ENCODE measurements at places on chromosomes 16 and 17.
A peak's percentile ranks its signal among the peaks of the same experiment; 100 is the strongest.

- no peak for DNase-seq
Measured at GRCh38 chr17:20952183-20952582, 90.6 kb downstream of the USP22 start.

GRCh38 chr16:9437115-9437514 lies 345.7 kb downstream of the HAPSTR1 start:
- no peak for DNase-seq

DNA sequence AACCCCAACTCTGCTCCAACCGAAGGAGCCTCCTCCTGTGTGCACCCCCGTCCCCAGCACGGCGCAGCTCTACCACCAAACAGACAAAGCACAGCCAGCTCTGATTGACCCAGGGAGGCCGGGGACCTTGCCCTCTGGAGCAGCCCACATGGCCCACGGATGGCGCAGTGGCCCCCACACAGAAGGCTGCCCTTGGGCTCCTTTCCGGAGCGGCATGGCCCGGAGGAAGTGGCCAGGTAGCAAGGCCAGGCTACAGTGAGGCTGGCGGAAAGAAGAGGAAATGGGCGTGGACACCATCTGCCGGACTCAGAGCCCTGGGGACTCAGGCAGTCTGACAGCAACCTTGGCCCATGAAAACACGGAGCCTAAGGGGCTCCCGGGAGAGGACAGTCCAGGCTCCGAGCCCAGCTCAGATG lies 19.9 kb upstream of the ZC3H18 start:
- DNase-seq, result no peak

GRCh38 chr16:8644211-8645140 lies 23.0 kb downstream of the METTL22 start:
- DNase-seq, result no peak

DNA sequence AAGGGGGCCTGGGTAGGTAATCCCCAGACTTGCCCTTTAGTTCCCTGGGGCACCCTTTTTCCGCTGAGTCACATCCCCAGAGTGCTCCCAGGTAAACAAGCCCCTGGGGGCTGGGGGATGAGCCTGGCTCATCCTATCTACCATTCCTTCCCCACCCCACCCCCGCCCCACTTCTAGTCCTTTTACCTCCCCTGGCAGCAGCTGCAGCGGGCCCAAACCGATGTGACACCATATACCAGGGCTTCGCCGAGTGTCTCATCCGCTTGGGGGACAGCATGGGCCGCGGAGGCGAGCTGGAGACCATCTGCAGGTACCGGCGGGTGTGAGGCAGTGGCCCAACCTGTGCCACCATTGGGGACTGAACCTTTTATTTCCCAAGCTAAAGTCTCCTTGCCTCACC lies 860 bp downstream of the NRN1L start:
- no peak for DNase-seq

GRCh38 chr16:66300037-66300436 lies 66.5 kb upstream of the CDH5 start:
- no peak for DNase-seq

- DNase-seq, result no peak
Measured at GRCh38 chr17:28372203-28372944, 880 bp downstream of the SARM1 start.

GRCh38 chr17:70691150-70691549 lies 521.8 kb downstream of the KCNJ2 start:
- DNase-seq, result no peak

DNA sequence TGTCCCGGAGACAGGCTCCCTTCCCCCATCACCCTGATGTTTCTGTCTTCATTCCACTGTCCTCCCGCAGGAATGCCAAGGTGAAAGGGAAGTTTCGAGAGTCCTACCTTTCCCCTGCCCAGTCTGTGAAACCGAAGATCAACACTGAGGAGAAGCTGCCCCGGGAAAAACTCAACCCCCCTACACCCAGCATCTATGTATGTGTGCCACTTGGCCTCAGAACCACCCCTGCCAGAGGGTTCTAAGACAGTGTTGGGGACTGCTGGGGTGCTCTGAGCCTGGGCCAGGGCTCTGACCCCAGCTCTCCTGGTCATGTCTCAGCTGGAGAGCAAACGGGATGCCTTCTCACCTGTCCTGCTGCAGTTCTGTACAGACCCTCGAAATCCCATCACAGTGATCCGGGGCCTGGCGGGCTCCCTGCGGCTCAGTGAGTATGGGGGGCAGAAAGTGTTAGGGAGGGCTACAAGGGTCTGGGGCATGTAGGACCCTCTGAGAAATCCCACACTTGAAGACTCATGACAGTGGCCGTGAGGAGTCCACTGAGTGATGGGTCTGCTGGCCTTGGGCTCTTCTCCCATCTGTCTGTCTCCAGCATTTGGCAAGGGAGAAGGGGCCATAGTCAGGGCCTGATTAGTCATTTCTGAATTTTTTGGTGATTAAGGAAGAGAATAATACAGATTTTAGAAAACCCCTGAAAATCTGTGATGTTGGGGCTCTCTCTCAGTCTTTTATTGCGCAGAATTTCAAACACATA lies 4.9 kb upstream of the TMEM88 start:
- no peak for DNase-seq

DNA sequence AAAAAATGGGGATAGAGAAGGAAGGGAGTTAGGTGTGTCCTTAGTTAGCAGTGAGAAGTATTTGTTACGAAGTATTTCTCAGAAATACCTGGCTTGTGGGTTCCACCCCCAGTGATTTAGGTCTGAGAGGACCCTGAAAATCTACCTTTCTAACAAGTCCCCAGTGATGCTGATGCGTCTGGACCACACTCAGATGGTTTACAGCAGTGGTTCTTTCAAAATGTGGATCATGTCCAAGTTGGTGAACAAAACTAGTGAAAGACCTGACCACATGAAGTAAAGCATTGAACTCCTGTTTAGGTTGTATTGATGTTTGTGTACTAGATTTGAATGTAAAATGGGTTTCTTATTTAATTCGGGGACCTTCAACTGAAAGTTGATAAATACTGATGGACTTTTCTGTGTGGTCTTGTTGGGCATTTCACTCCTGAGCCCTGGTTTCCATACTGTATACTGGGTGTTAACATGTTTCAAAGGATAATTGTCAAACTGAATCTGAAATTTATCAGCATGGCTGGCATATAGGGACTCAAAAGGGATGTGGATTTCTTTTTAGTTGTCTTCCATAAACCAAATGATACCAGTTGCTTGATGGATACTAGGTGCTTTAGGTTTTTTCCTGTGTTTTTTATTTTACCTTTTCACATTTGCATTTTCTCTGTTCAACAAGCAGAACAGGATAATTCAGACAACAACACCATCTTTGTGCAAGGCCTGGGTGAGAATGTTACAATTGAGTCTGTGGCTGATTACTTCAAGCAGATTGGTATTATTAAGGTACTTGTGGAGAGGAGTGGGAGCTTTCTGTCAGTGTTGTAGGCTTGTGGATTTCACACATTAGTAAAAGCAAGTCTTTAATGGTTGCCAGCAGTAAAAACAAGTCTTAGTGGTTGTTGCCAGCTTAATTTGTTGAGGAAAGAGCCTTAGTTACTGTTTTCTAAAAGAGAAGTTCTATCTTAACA lies 8.8 kb downstream of the FUS start:
- no peak for DNase-seq

GRCh38 chr16:79092846-79093245 lies 507.7 kb downstream of the MAF start:
- no peak for DNase-seq

DNA sequence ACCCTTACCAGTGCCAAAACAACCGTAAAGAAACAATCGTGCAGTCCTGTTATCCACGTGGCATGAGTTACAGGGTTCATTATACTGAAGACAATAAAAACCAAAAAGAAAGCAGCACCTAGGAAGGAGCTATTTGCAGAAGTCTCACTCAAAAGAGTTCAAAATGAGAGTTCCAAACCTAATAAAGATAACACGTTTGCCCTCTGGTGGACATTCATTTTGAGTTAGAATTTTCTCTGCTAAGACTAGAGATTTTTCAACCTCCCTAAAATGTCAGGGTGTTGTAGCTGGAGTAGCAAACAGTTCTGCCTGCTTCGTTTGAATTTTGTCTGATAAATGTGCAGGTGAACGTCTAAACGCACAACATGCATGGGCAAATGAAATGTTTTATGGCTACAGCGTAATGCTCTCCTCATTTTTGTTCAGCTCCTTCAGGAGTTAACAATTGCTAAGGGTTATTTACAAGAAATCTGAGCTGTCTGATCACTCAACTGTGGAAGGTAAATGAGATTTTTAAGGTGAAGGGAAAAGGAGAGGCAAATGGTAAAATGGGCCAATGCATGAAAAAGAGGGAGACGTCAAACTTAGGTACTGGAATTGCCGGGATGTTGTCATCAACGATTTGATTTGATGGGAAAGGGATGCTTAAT lies 1067.9 kb upstream of the EEF2KMT start:
- peak; percentile 1 for DNase-seq

GRCh38 chr16:35141303-35141702 lies 1681.9 kb downstream of the TP53TG3F start:
- no peak for DNase-seq

DNA sequence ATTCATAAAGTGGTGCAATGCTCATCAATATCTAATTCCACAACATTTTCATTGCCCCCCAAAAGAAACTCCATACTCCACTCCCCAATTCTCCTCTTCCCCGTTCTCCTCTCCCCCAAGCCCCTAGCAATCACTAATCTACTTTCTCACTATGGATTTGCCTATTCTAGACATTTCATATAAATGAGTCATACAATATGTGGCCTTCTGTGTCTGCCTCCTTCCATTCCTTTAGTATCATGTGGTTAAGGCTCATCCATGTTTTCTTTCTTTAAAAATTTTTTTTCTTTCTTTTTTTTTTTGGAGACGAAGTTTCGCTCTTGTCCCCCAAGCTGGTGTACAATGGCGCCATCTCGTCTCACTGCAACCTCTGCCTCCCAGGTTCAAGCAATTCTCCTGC lies 56.3 kb upstream of the HAS3 start:
- DNase-seq, result peak; percentile 45

DNA sequence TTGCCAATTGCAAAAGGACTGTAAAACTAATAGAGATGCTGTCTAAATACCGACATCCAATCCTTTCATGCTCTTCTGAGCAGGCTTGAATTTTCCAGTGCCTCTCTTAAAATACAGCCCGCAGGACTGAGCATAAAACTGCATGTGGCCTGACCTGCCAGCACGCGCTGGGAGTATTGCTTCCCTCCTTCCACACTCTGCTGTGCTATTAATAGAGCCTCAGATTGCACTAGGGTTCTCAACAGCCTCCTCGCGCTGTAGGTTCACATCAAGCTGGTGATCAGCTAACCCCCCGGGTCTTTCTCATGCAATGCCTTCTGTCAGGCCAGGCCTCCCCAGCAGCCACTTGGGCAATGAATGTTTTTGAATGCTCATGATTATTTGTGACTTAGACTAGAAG lies 14.2 kb upstream of the MSI2 start:
- no peak for DNase-seq

DNA sequence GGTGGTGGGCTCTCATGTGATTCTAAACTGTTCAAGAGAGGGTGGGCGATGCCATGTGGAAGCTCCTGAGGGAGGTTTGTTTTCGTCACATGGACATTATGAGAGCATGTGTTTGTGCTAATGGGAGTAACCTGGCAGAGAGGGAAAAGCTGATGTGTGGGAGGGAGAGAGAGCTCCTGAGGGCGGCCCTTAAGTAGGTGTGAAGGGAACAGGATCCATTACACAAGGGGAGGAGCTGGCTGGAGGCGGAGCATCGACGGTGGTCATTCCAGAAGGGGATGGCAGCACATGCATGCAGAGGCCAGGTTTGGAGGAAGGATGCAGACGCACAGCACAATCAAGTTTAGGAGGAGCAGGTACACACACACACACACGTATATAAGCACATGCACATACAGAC lies 197.5 kb downstream of the RPTOR start:
- no peak for DNase-seq

DNA sequence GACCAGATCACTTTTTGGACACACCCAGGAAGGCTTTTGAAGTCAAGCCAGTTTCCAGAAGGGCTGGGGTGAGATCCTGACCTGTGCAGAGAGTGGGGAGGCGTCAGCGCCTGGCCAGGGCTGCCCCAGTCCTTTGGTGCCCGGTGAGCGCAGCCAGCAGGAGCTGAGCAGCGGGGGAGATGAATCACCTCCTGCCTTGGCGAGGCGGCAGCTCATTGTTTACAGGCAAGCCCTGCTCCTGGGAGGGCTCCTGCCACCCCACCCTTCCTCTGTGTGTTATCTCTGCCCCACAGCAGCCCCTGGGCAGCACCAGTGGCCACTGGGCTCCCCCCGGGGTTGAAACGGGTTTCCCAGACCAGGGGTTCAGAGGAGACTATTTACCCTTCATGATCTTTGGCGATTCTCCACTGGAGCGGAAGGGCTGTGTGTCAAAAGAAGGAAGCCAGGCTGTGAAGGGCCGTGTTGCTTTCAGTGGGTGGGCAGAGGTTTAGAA lies 14.1 kb upstream of the ITGB4 start:
- peak; percentile 72 for DNase-seq

DNA sequence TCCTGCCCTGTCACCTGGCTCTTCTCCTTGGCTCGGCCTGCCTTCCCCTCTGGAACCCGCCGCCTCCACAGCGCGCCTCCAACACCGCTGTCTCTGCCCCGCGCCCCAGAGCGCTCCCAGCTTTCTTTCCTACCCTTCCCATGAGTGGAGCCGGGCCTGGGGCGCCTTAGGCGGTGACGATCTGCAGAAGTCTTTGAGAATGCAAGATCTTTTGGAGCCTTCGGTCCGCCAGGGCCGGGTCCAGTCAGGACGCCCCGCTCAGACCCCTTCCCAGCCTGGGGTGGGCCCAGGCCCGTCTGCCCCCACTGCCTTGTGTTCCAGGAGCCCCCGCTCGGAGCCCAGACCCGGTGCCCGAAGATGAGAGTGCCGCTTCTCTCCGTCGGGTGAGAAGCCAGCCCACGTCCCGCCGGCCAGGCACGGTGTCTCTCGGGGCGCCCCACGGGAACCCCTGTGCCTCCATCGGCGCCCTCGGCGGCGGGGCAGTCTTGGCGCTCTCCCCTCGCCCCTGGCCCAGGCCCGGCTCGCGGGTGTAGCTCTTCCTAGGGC lies 40.0 kb downstream of the MRM1 start:
- no peak for DNase-seq
